ENCODE measurements at places on chromosomes 4 and X.

- DNase-seq = no peak
Observed at GRCh38 chr4:127484117-127484516, 148.6 kb upstream of the INTU start.

DNA sequence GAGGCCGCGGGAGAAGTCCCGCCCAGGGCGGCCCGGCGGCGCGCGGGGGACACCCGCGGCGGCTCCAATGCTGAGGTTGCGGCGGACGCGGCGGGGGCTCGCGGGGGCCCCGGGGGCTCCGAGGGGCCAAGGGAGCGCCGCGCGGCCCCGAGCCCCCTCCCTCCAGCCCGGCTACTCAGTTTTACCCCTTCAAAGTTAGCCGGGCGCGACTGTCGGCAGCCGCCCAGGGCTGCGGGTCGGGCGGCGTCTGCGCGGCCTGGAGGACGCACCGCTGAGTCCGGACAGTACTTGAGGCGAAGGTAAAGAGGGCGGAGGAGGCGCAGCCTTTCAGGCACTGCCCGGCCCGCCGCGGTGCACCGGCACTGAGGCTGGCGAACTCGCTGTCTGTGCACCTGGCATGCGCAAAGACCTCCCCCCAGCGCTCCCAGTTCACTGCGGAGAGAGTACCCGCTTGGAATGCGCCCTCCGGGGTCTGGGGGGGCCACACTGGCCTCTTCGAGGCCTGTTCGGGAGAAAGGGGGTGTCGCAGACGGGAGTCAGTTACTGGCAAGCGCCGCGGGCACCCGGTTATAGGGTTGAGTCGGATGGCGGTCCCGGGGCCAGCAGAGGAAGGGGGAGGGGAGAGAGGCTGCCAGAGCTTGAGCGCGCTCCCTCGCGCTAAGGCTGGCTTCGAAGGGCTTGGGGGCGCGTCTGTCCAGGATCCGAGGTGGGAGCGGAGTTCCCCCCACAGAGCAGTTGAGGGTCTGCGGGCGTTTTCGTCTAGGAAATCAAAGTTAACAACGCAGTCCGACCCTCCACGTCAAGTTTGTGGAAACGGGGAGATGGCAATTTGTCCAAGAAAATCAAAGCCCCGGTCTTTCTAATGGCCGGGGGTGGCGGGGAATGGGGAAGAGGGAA lies 1.1 kb downstream of the PCDH19 start:
- DNase-seq = no peak

DNA sequence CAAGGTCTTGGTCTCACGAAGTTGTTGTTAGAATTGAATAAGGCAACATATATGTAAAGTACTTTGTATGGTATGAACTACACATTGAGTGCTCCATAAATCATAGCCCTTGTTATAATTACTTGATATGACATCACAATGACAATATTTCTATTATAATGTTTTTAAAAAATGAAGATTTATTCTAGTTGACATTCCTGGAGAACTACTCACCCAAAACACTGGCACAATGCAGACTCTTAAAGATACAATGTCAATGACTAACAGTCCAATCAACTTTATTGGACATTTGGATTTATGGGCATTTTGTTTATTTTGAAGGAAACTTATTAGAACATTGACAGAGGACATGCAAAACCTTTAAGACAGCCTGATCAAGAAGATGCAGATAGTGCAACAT lies 55.3 kb downstream of the ASB9 start:
- no peak for DNase-seq

DNA sequence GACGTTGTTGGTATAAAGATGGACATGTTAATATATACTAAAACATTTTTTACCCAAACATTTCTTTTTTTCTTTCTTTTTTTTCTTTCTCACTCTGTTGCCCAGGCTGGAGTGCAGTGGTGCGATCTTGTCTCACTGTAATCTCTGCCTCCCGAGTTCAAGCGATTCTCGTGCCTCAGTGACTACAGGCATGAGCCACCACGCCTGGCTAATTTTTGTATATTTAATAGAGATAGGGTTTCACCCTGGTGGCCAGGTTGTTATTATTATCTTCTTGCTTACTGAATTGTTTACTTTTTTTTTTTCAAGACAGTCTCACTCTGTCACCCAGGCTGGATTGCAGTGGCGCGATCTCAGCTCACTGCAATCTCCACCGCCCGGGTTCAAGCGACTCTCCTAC lies 68.8 kb downstream of the HOPX start:
- no peak for DNase-seq

DNA sequence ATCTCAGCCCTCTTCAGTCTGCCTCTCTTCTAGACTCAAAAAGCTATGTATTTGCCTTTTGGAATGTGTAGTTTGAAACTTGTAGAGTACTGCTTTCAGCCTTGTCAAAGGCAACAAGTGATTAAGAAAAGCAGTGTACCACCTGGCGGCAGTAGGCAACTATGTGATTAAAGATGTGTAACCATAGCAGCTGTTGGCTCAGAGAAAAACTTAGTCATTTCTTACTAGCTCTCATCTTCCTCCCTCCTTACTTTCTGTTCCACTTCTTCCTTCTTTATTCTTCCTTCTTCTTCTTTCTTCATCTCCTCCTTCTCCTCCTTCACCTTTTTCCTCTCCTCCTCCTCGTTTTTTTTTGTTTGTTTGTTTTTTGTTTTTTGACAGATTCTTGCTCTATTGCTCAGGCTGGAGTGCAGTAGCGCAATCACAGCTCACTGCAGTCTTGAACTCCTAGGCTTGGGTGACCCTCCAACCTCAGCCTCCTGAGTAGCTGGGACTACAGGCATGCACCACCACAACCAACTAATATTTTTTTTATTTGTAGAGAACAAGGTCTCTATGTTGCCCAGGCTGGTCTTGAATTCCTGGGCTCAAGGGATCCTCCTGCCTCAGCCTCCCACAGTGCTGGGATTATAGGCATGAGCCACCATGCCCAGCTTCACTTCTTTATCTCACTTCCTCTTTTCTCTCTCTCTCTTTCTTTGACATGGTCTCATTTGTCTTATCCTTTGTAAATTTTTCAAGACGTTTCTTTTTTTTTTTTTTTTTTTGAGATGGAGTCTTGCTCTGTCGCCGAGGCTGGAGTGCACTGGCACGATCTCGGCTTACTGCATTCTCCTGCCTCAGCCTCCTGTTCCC lies 32.6 kb downstream of the ABHD18 start:
- DNase-seq = no peak

DNA sequence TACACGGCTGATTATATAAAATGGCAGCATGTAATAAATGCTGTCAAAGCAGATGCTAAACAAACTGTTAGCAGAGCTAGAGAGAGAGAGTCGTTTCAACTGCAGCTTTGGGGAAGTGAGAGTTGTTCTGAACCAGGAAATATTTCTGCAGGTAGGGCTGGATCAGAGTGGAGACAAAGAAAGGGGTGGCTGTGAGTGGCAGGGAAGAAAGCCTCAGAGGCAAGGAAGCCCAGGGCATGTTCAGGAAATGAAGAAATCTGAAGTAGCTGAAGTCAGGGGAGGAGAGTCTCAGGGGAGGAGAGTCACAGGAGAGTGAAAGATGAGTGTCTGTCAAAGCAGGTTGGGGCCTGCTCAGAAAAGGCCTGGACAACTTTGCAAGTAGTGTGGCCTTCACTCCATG lies 48.4 kb upstream of the RPS6KA3 start:
- DNase-seq = no peak

DNA sequence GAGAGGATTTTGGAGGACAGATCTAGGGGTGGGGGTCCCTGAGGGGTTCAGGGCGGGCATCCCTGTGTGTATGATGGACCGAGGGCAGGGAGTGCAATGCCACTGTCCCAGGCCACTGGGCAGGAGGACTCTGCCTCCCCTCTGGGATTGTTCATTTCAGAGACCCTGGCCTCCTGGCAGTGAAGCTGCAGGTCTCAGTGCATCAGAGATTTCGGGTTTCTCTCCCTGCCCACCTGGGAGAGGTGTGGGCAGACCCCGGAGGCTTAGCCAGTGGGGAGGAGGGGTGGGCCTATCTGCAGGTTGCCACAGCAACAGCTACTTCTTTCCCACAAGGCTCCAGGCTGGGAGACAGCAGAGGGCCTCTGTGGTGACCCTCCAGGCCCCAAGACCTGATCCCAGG lies 80.1 kb upstream of the LRPAP1 start:
- no peak for DNase-seq

DNA sequence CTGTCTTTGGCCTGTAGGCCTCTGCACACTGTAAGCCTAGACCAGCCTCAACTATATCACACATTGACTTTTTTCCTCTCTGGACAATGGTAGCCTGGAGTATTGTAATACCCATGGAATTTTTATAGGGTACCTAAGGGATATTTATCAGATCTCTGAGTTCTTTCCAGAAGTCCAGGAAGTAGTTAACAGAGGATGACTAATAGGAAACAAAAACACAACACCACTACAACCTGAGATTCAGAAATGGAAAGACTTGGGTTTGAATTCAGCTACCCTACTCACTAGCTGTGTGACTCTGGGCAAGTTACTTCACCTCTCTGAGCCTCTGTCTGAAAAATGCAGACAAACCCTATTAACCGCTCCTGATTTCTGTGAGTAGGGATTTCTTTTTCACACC lies 7.7 kb upstream of the STX18 start:
- no peak for DNase-seq

DNA sequence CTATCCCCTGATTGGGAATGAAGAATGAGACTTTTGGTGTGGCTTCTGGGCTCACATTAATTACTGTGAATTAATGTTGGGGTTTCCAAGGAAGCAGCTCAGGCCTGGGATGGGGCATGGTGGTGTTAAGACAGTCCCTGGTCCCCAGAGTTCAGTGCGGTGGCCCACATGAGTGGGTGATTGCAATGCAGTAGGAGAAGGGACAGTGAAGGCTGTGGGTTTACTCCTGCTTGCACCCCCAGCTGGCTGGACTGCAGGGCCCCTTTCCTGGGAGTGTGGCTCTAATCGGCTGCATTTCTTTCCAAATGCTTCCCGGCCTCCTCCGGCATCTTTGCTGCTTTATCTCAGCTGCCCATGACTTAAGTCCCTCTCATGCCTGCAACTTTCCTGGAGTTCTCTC lies 28.2 kb upstream of the GPR78 start:
- DNase-seq = no peak

- DNase-seq = no peak
Observed at GRCh38 chr4:106767991-106768390, 268.1 kb downstream of the DKK2 start.

DNA sequence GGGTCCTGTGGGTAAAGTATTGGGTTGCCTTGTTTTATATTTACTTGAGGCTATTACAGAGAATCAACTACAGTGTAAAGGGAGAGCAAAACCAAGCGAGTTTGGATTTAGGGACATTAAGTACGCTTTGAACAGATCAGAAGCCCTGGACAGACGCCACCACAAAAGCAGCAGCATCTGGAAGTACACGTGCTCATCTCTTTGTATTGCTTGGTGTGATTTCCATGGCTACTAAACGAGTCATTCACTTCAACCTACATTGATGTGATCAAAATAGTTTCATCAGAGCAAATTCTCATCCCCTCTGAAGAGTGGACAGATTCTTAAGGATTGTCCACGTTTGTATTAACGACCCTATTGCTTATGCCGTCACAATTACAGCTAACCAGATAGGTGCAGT lies 85.1 kb downstream of the SORBS2 start:
- DNase-seq = no peak

DNA sequence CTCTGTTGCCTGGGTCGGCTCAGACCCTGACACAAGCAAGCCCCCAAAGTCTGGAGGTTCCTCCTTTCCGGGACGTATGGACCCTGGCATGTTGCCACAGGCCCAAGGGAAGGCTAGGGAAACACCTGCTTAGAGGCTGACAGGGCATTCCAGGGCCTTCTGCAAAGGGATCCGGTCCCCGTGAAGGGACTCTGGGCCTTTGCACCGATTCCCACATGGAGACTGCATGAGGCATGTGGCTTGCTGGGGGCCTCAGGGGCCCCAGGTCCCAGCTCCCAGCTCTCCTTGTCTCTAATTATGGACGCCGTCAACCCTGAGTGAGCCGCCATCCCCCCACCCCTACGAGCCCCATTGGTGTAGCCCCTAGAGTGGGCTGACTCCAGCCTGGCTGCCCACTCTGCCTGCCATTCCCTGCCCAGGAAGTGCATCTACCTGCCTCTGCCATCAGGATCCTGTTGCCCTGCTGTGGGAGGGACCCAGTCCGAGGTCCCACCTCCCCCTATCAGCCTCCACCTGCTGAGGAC lies 4.2 kb upstream of the RGS12 start:
- DNase-seq = no peak

DNA sequence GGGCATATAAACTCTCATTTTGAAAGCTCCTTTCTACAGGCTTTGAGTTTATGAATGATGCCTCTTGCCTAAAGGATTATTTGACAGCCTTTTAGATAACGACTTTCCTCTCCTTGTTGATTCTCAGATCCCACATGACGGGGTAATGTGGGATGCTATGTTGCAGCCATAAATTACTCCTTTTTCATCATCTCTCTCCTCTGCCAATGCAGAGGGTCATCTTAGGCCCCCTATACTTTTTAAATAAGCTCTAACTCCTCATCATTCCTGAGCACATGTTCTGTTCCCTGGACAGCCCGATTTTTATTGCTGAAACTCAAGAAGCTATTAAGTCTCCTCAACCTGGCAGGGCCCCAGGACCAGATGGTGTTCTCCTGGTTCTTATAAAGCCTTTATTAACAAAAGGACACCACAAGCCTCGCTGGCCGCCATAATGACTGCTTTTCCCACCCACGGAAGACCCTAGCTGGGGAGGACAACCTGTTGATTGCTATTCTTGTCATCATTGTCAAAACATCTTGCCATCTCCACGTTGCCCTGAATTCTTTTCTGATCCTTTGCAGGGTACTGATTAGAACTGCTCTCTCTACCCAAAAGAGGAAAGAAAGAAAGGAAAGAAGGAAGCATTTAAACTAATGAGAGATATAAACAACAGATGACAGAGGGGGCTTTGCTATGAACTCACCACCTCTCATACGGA lies 150.7 kb downstream of the DHX15 start:
- DNase-seq = no peak

GRCh38 chr4:163587867-163588266 lies 93.4 kb downstream of the TMA16 start:
- no peak for DNase-seq

Data from NCI-H510A (cell line).